NCI-H1105 (cell line): ENCODE measurements at places on chromosomes 7 and 10.

DNA sequence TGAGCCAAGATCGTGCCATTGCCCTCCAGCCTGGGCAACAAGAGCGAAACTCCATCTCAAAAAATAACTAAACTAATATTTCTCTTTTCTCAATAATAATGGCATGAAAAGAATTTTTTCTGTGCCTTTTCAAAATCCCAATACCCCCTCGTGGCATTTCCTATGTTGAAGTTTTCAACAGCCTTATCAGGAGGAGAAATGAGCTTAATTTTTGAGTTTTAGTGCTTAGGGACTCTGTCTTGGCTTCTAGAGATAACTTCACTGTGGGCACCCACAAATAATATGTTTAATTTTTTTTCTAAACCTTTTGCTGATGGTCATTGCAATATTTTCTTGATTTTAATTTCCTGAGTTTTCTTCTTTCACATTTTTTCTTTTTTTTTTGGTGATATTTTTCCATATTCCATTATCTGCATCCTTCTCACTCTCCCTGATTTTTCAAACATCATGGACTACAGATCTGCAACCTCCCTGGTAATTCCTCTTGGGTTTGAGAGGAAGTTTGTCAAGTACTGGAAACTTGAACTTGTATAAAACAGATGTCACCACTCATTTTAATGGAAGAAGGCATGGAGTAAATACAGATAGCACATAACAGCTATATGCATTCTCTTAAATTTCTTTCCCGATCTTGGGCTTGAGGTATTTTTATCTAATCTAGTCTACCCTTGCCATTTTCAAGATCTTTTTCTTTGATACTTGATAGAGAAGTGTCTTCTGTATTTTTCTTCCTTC lies 84.0 kb downstream of the KAT6B start:
- DNase-seq, result no peak

GRCh38 chr10:116124777-116125176 lies 148.2 kb downstream of the GFRA1 start:
- DNase-seq, result no peak

DNA sequence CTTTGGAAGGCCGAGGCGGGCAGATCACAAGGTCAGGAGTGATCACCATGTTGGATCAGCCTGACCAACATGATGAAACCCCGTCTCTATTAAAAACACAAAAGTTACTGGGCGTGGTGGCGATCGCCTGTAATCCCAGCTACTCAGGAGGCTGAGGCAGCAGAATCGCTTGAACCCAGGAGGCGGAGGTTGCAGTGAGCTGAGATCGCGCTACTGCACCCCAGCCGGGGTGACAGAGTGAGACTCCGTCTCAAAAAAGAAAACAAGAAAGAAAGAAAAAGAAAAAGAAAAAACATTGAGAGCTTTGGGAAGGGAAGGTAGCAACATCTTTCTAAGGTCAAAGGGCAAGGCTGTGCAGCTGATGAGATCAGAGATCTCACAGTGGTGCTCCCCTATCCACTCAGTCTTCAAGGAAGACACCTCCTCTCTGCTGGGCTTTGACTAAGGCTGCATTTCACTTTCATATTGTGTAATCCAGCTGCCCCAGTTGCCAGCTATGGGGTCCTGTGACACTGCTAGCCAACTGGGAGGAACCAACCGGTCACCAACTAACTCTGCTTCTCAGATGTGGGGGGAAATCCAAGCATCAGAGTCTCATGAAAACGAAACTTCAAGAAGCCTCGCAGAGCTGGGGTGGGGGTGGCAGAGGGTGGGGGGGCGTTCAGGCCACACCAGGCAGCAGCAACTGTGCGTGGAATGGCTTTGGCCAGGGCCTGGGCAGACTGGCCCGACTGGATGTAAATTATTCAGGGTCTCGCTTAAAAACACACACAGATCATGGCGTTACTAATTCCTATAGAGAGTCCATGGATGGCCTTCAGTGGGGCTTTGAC lies 1.5 kb downstream of the IL15RA start:
- no peak for DNase-seq

GRCh38 chr10:80322158-80322557 lies 32.7 kb upstream of the MAT1A start:
- DNase-seq, result no peak

GRCh38 chr10:45008524-45009161 lies 7.9 kb downstream of the ZNF22 start:
- peak; percentile 55 for DNase-seq

- no peak for DNase-seq
Measured at GRCh38 chr7:156560075-156560474, 80.5 kb upstream of the RNF32 start.

- no peak for DNase-seq
Measured at GRCh38 chr7:34752929-34753328, 94.9 kb downstream of the NPSR1 start.

DNA sequence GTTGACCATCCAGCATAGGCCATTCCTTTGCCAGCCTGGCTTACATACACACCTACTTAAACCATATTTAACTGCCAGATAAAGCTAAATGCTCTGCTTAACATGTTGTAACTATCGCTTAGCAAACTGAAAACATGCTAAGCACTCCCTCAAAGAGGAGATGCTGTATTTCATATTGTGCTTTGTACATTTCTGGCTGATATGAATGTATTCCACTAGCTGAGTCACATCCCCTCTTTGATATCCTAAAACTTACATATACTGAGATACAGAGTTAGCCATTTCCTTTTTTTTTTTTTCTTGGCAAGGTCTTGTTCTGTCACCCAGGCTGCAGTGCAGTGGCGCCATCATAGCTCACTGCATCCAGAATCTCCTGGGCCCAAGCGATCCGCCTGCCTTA lies 99.4 kb downstream of the TPST1 start:
- DNase-seq, result no peak

DNA sequence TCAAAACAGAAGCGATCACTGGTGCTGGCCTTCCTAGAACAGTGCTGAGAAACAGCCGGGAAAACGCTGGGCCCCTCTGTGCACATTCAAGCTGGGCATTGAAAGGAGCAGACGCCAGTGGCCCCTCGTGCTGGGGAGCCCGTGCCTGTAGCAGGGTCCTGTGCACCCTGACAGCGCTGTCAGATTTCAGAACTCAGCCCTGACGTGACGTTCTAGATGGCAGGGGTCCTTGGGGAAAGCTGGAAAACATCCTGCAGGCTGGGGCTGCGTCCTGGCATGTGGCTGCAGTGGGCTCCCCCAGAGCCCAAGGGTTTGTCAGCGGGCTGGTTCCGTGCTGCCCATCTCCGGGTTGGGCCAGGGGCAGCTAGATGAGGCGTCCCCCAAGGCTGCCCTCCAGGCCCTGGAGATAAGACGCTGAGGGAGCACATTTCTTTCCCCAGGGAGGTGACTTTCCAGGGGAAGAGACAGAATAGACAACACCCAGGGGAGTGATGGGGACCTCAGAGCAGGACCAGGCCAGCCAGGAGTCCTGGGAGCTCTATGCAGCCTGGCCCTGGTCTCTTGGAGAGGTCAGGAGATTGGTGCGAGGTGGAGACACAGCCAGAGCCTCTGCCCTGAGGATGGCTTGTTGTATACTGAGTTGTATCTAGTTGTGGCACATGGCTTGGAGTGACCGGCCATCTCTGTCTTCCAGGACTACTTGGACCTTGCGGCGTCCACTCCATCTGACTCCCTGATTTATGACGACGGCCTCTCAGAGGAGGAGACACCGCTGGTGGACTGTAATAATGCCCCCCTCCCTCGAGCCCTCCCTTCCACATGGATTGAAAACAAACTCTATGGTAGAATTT lies 12.1 kb upstream of the CSGALNACT2 start:
- DNase-seq, result no peak

DNA sequence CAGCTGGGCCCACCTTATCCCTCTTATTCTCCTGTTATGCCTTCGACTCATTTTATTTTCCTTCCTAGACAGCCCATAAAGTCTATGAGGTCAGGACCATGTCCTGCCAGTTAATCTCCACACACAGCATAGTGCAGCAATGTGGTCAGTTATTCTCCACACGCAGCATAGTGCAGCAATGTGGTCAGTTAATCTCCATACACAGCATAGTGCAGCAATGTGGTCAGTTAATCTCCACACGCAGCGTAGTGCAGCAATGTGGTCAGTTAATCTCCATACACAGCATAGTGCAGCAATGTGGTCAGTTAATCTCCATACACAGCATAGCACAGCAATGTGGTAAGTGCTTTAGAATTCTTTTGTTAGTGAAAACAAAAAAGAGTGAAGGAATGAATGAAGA lies 77.8 kb downstream of the TEX36 start:
- DNase-seq, result no peak

GRCh38 chr7:157520249-157520648 lies 183.4 kb downstream of the DNAJB6 start:
- DNase-seq, result no peak

DNA sequence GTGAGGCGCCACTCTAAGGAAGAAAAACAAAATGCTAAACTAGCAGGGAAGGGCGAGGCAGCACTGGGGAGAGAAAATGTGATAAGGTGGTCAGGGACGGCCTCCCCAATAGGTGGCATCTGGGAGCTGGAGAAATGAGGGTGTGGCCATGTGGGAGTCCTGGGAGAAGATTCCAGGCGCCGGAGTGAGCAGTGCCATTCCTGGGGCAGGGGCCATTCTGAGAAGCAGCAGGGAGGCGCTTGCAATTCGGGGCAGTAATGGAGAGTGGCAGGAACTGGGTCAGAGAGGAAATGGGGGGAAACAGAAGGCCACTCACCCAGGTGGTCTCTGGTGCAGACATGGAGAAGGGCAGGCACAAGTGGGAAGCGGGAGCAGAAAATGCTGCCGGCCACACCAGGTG lies 61.8 kb upstream of the LRRC18 start:
- no peak for DNase-seq

- DNase-seq, result no peak
Measured at GRCh38 chr10:8331387-8331786, 276.9 kb downstream of the GATA3 start.

GRCh38 chr10:98062424-98062823 lies 32.0 kb upstream of the CRTAC1 start:
- no peak for DNase-seq

DNA sequence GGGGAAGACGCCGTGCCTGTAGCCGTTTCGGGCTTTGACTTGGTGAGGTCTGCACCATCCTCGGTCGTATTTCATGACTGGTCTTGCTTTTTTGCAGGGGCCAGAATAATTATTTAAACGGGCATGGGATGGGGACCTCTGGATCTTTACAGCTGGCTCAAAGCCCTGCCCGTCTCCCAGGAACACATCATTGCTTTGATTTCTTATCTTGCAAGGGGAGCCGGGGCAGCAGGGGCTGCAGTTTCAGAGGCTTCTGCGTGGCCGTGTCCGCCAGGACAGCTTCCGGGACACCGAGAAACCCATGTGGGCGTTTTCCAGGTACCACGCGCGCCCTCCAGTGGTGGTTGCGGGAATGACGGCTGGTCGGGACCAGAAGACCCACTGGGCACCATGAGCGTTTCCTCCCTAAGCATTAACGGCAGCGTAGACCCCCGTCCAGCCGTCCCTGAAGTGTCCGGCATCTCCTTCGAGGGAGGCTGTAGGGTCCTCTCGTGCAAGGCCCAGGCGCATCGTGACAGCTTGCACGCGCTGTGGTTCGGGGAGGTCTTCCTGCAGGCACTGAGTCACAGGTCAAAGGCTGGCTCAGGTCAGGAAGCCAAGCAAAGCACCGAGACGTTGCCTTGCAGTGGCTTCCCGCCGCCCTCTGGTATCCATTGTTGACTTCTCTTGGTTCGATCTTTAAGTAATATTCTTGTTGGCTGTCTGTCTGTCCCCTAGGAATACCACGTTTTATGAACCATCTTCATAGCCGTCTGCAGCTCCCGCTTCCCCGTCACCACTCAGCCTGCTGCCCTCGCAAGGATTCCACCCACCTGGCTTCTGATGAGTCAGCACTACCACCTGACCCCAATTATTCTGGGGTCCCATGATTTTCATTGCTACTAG lies 16.2 kb upstream of the ZFAND2A start:
- peak; percentile 41 for DNase-seq

DNA sequence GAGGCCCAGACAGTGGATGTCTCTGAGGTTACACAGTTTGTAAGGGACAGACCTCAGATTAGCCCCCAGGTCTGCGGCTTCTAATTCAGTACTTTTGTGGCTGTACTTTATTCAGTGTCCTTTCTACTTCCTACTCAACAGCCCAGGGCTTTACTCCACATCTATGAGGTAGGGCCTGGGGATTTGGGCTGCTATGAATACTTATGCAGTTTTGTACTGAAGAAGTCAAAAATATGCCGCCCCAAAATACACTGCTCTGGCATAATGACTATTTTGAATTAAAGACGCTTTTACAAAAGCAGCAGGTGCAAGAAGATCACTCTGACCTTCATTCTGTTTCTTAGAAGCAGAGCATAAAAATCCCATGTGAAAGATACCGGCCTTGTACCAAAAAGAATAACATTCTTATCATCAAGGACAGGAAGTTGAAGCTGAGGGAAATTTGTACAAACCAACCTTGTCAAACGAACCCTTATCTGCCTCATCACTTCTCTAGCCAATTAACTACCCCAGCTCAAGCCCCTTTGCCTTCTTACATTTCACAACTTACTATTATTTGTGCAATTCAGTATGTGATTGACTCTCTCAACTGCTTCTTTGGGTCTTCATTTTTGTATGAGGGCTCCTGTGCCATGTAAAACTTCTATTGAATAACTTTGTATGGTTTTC lies 26.1 kb upstream of the TRUB1 start:
- DNase-seq, result no peak

GRCh38 chr10:100899171-100899570 lies 13.6 kb upstream of the SLF2 start:
- DNase-seq, result no peak

- no peak for DNase-seq
Measured at GRCh38 chr10:72625276-72625607, 637 bp downstream of the MICU1 start.

DNA sequence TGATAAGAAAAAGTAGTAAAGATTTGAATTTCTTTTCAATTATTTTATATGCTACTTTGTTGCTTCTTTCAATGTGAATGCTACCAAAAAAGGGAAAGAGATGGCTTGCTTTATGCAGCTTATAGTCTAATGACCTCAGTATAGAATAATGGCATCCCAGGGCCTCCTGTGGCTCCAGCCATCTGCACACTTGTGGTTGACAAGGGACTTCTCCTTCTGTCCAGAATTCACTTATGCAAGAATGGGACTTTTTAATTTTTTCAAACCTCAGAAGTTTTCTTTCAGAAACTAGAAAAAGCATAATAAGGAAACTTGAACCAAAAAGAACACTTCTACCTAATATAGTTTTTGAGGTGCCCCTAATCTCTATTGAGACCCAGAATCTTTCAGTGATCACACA lies 310.9 kb downstream of the CTNNA3 start:
- no peak for DNase-seq
